ENCODE measurements at places on chromosomes 6 and 20.

DNA sequence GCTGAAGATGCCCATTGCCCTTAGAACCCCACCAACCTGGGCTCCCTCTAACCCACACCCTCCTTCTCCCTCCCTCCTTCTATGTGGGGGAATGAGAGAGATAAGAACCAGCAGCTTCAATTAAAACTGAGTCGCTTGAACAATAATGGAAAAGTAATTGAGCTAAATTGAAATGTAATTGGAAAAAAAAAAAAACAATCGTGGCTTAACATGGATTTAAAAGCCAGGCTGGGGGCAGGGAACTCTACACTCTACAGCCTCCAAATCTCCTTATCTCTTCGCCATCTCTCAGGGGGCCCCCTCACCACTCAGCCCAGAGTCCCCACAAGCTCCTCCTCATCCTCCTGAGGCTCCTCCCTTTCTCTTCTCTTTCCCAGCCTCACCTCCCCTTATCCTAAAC lies 83.2 kb downstream of the MDGA1 start:
- DNase-seq: no peak

GRCh38 chr6:6906570-6907213 lies 201.1 kb upstream of the RREB1 start:
- DNase-seq: no peak

- DNase-seq: no peak
These were observed 18.4 kb downstream of the BLTP3A start for GRCh38 chr6:34810017-34810882.

DNA sequence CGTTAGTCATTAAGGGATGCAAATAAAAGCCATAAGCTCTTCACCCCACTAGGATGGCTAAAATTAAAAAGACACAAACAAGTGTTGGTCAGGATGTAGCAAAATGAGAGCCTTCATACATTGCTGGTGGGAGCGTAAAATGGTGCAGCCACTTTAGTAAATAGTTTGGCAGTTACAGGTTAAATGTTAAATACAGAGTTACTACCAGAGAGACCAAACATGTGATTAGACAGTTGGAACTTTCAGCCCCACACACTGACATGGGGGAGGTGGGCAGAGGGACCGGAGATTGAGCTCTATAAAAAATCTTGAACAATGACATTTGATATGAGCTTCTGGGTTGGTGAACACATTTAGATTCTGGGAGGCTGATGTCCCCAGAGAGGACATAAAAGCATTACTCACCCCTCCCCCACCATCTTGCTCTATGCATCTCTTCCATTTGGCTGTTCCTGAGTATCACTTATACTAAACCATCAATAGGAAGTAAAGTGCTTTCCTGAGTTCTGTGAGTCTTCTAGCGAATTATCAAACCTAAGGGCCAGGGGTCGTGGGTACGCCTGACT lies 20.4 kb upstream of the ZNF318 start:
- no peak for DNase-seq

DNA sequence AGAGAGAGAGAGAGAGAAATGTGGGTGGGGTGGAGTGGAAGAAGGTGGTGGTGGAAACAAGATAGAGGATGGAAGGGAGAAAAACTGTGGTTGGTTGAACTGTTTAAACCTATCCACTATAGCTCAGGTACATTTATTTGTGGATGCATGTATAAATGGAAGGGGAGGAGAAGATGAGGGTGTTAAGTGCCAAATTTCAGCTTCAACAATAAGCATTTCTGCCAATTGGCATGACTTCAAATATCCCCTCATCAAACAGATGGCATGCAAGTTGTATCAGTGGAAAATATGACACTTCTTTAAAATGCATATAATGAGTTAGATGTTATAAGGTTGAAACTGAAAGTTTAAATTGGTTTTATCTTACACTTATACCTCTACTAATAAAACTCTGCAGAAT lies 216.1 kb downstream of the LMBRD1 start:
- no peak for DNase-seq

DNA sequence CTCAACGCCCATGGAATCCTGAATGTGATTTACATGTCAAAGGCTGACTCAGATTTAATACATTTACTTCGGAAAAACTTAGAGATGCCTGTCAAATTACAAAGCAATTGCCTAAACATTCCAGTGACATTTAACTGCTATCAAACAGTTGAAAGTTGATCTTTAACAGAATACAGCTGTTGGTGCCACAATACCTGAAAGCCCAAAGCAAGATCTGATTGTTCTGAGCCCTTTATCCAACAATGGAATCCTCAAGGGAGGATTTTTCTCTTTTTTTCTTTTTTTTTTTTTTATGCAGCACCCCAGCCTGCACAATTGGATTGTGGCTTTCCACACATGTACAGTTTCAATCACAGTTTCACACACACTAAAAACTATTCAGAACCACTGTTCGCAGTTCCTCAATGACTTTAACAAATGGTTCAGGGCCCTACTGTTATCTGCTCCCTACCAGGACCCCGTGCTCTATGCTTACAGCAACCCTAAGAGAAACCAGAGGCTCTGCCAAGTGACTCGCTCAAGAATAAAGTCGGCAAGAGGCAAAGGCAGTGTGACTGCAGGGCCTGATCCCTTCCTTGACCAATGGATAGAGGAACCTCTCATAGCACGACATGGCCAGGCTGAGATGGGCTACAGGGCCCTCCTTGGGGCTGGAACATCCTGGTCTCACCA lies 33.3 kb downstream of the EPB41L2 start:
- no peak for DNase-seq

GRCh38 chr20:20781029-20781428 lies 68.6 kb upstream of the RALGAPA2 start:
- DNase-seq: no peak

- DNase-seq: no peak
These were observed 263.6 kb downstream of the CD83 start for GRCh38 chr6:14380901-14381828.

DNA sequence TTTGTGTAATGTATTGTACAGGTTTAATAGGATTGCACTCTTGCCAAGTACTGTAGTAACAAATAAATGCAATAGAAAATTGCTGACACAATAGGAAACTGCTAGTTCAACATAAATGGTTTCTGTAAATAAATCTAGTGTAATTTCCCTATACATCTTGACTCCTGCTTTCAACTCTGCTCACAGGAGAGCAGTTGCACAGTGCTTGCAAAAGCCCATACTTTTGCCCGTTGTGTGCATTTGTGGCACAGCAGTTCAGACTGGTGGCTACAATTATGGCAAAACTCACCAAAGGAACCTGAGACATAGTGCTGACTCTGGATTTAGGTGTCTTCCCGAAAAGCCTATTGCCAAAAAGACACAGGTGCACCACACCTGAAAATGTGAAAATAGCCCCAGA lies 953.3 kb upstream of the SLC35B3 start:
- no peak for DNase-seq

GRCh38 chr6:1593958-1594314 lies 15.8 kb upstream of the FOXC1 start:
- no peak for DNase-seq

GRCh38 chr6:99711925-99712324 lies 105.3 kb downstream of the PRDM13 start:
- DNase-seq: no peak

DNA sequence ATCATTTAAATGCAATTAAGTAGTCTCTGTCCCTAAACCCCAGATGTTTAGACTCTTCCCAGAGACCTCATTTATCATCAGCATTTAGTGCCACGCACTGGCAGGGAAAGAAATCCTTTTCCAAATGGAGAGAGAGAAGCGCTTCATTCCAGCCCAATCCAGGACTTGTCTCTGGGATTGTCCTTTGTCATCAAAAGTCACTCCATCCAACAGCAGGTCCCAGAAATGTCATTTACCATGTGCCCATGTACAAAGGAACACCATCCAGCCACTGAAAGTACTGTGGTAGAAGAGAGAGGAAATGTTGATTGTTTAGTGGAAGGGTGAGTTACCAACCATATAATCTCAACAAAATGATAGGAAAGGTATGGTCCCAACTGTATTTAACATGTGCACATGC lies 66.9 kb upstream of the SMIM28 start:
- DNase-seq: no peak

- no peak for DNase-seq
These were observed 913.8 kb upstream of the FLRT3 start for GRCh38 chr20:15251171-15251570.

- no peak for DNase-seq
These were observed 330.3 kb upstream of the PRDM1 start for GRCh38 chr6:105755885-105756284.

GRCh38 chr6:138205437-138206094 lies 12.7 kb downstream of the PBOV1 start:
- no peak for DNase-seq

GRCh38 chr6:51992876-51993275 lies 94.5 kb downstream of the PKHD1 start:
- DNase-seq: no peak

DNA sequence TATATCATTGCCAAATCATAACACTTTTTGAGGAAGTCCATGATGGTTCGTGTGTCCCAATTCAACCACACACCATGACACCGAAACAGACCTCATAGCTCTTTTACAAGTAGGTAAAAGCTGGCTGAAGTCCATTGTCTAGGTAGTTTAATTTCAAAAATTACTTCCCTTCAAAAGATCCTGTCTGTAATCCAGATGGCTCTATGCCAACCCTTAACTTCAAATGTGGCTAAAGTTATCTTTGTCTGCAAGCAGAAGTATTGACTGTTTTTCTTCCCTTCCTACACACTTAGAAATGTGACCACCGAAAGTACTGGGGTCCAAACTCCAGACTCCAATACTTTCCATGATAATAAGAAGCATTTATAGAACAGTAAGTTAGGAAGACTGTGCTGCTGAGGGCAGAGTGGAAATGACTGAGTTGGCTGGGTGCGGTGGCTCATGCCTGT lies 8.3 kb upstream of the TIAM2 start:
- DNase-seq: no peak

DNA sequence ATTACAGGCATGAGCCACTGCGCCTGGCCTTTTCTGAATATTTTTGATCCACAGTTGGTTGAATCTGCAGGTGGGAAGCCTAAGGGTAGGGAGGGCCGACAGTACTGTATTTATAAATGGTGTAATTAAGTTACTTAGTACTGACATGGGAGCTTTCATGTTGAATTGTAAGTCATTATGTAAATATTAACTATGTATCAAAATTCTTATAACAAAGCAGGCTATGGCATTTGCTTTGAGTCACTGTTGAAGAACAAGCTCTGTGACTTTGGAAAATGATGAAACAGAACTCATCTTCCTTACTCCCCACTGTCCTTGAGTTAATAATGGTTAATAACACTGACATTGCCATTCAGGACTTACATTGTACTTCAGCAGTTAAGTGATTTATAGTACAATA lies 63.0 kb upstream of the TXNDC5 start:
- DNase-seq: no peak

DNA sequence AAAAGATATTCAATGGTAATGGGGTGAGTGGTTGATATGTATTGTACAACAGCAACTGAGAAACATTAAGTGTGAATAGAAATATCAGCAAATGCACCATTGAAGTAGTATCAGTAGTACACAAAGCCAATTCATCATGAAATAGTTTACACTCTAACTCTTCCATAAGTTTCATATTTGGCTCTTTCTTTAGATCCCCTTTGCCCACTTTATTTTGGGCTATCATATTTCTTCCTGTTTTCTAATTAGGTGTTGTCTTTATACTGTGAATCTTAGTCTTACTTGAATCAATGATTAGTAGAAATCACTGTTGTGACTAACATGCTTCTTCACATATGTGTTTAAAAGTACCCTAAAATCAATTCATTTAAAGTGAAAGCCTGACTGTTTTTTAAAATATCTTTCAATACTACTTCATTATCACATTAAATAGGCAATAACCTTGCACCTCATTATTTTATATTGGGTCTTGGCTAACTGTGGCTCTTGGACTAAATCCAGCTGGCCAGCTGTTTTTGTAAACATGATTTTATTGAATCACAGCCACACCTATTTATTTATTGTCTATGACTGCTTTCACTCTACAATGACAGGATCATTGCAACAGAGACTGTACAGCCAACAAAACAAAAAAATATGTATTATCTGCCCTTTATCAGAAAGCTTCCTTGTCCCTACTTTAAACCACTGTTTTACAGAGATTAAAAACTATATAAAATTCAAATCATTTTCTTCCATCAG lies 38.9 kb downstream of the EYS start:
- DNase-seq: no peak

GRCh38 chr6:166626177-166627032 lies 646 bp downstream of the RPS6KA2 start:
- DNase-seq: no peak

DNA sequence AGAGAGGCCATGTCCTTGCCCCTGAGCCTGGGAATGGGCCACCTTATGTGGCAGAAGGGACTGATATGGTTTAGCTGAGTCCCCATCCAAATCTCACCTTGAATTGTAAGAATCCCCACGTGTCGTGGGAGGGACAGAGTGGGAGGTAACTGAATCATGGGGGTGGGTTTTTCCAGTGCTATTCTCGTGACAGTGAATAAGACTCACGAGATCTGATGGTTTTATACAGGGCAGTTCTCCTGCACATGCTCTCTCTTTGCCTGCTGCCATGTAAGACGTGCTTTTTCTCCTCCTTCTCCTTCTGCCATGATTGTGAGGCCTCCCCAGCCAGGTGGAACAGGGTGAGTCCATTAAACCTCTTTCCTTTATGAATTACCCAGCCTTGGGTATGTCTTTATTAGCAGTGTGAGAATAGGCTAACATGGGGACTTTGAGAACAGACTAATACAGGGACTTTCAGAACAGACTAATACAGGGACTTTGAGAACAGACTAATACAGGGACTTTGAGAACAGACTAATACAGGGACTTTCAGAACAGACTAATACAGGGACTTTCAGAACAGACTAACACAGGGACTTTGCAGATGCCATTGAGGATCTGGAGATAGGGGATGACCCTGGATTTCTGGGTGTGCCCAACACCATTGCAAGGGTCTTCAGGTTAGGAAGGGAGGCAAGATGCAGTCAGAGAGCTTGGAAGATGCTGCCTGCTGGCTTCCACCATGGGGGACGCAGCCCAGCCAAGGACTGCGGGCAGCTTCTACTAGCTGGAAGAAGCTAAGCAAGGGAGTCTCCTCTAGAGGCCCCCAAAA lies 86.9 kb downstream of the RAMACL start:
- DNase-seq: no peak

DNA sequence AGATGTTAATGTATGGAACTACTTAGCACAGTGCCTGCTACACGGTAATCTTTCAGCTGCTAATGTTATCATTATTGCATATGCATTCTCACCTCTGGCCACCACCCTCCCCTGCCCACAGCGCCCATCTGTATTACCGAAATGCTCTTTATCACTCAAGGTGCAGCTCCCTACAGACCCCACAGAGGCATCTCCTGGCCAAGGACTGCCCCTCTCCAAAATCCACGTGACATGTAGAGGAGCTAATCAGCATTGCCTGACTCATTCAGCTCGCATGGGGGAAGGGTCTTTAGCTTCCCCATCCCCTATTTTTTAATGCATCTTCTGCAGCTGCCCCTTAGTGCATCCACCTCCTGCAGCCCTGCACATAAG lies 41.8 kb downstream of the SLC22A23 start:
- DNase-seq: no peak

- no peak for DNase-seq
These were observed 199.0 kb upstream of the KCNG1 start for GRCh38 chr20:51221791-51222408.

GRCh38 chr6:155384321-155384952 lies 70.2 kb upstream of the TFB1M start:
- no peak for DNase-seq

- DNase-seq: no peak
These were observed 105.3 kb upstream of the TAB2 start for GRCh38 chr6:149212206-149212605.

Data from stimulated activated CD4-positive, alpha-beta T cell treated with anti-CD3 and anti-CD28 coated beads, Interleukin-1b, Interleukin-23, amount 100 ng/mL, for 1 hour (primary cell).